ENCODE measurements at places on chromosomes 12 and 14.

GRCh38 chr14:101114726-101115515 is 211.4 kb upstream of the RTL1 start:
- no peak for DNase-seq

- no peak for DNase-seq
Observed at GRCh38 chr14:99731547-99732435, 47.7 kb downstream of the CYP46A1 start.

- DNase-seq: no peak
Observed at GRCh38 chr14:44565968-44566367, 58.9 kb upstream of the FSCB start.

GRCh38 chr12:131147894-131148293 is 194.2 kb downstream of the ADGRD1 start:
- peak; percentile 83 for DNase-seq

GRCh38 chr12:109202770-109203169 is 86.4 kb downstream of the ACACB start:
- DNase-seq: no peak

- DNase-seq: no peak
Observed at GRCh38 chr12:131115766-131116467, 162.2 kb downstream of the ADGRD1 start.

DNA sequence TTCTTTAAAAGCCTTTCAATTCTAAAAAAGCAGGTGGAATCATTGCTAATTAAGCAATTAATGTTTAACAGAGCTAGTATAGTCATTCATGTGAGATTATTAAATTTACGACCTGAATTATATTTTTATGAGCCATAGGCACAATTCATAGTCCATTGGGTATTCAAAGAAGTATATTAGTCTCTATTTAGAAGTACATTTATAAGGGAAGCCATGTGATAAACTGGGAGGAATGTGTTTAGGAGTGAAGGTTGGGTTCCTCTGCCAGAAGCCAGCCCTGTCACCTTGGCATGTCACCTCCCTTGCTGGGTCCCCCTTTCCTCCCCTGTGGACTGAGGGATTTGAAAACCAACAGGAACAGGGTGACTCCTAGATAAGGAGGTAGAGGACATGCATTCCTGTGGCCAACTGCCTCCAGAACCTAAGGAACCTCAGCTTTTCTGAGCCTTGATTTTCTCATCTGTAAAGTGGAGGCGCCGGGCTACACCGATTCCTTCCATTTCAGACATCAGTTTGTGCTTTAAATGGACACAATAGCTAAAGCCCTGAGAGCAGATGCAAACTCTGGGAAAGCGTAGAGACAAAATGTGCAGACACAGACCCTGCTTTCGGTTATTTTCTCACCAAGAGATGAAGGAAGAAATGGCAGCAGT is 5.4 kb upstream of the KRT2 start:
- no peak for DNase-seq

Measured in MV-4-11 (cell line).